Esophagus squamous epithelium (tissue), 5 donors: ENCODE measurements at places on chromosomes 12 and 14.
A peak's percentile ranks its signal among the peaks of the same experiment; 100 is the strongest.

DNA sequence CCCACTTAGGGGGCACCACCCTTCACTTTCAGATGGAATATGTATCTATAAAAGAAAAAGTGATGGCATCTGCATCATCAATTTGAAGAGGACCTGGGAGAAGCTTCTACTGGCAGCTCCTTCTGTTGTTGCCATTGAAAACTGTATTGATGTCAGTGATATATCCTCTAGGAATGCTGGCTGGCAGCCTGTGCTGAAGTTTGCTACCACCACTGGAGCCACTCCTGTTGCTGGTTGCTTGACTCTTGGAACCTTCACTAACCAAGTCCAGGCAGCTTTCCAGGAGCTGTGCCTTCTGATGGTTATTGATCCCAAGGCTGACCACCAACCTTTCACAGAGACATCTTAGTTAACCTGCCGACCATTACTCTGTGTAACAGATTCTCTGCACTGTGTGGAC lies 44.7 kb downstream of the RIMKLB start:
- H3K36me3 ChIP-seq = peaks cover 5% of the 10 kb centered on the region
- DNase-seq = no peak
- H3K27me3 ChIP-seq = no peaks in the 10 kb centered on the region
- H3K27ac ChIP-seq = no peak overlapping the region
- peaks cover 8% of the 10 kb centered on the region for H3K4me1 ChIP-seq

DNA sequence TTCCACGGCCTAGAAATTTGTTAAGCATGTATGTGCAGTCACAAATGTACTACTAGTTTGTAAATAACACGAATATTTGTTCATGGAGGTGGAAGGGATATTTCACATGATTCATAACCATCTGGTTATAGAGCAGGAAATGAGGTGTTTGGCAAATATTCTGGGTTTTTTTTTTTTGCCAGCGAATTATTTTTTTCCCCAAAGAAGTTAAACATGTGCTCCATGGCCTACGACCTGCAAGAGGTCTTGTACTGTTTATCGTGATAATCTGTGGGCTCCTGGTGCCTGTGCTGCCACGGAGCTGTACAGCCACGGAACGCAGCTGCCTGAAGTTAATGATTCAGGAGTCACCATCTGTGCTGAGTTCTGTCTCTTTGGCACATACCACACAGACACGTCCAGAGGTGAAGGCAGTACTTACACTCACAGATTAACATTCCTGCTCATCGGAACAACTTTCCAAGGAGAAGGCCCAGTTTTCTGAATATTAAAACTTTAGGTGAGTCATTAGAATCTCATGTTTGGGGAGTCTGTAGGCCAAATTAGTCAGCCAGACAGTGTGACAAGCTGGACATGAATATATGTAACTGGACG lies 156.3 kb downstream of the TMX1 start:
- DNase-seq = no peak
- no peaks in the 10 kb centered on the region for H3K27me3 ChIP-seq
- H3K36me3 ChIP-seq = no peaks in the 10 kb centered on the region
- H3K27ac ChIP-seq = peak overlapping the region; percentile 94

DNA sequence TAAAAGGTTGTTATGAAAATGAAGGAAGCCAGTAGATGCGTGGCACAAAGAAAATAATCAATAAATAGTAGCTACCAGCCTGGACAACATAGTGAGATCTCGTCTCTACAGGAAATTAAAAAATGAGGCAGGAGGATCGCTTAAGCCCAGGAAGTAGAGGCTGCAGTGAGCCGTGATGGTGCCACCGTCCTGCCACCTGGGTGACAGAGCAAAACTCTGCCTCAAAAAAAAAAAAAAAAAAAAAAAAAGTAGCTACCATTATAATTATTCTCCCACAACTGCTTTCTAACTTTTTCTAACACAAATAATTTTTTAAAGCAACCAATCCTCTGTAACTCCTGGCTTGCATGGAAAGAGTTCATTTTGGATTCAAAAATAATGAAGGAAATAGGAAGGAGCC lies 133.0 kb downstream of the NDUFA12 start:
- no peak overlapping the region for H3K4me3 ChIP-seq
- H3K27me3 ChIP-seq = peaks cover 15% of the 10 kb centered on the region
- no peaks in the 10 kb centered on the region for H3K36me3 ChIP-seq
- peaks cover 10% of the 10 kb centered on the region for H3K4me1 ChIP-seq
- DNase-seq = no peak

- H3K4me1 ChIP-seq = peaks cover 20% of the 10 kb centered on the region
- no peaks in the 10 kb centered on the region for H3K27me3 ChIP-seq
- H3K4me3 ChIP-seq = no peak overlapping the region
- no peaks in the 10 kb centered on the region for H3K36me3 ChIP-seq
- peak; percentile 30 for DNase-seq
Measured at GRCh38 chr14:60151715-60152114, 13.5 kb downstream of the DHRS7 start.

DNA sequence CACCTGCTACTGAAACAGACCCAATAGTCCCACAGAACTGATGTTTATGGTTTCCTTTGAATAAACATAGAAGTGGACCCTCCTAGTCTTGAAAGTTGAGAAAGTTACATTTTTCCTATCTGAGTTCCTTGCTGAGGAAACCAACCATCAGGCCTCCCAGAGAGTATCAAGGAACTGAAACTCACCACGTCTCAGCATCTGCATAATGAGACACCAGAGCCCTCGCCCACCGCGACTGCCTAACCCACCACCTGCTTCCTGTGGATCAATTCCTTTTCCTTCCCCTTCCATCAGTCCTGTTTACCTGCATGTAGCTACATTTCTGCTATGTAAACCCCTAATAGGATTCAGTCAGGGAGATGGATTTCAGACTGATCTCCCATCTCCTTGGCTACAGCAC lies 443.2 kb upstream of the TMEM132C start:
- no peaks in the 10 kb centered on the region for H3K4me1 ChIP-seq
- no peak overlapping the region for H3K4me3 ChIP-seq
- H3K36me3 ChIP-seq = no peaks in the 10 kb centered on the region
- H3K27me3 ChIP-seq = no peaks in the 10 kb centered on the region
- DNase-seq = no peak
- H3K27ac ChIP-seq = no peak overlapping the region

GRCh38 chr14:71021347-71022011 lies 114.2 kb downstream of the PCNX1 start:
- no peak for DNase-seq
- no peaks in the 10 kb centered on the region for H3K4me1 ChIP-seq
- no peak overlapping the region for H3K27ac ChIP-seq
- H3K4me3 ChIP-seq = no peak overlapping the region
- no peaks in the 10 kb centered on the region for H3K36me3 ChIP-seq
- no peaks in the 10 kb centered on the region for H3K27me3 ChIP-seq

GRCh38 chr12:50953047-50953446 lies 703 bp downstream of the HIGD1C start:
- H3K27ac ChIP-seq = no peak overlapping the region
- no peaks in the 10 kb centered on the region for H3K36me3 ChIP-seq
- H3K27me3 ChIP-seq = no peaks in the 10 kb centered on the region
- no peak overlapping the region for H3K4me3 ChIP-seq

GRCh38 chr14:99947695-99948094 lies 117.5 kb upstream of the EVL start:
- no peaks in the 10 kb centered on the region for H3K36me3 ChIP-seq
- H3K4me3 ChIP-seq = no peak overlapping the region
- no peak for DNase-seq
- peaks cover 20% of the 10 kb centered on the region for H3K4me1 ChIP-seq
